ENCODE measurements at places on chromosomes 12 and 14.

DNA sequence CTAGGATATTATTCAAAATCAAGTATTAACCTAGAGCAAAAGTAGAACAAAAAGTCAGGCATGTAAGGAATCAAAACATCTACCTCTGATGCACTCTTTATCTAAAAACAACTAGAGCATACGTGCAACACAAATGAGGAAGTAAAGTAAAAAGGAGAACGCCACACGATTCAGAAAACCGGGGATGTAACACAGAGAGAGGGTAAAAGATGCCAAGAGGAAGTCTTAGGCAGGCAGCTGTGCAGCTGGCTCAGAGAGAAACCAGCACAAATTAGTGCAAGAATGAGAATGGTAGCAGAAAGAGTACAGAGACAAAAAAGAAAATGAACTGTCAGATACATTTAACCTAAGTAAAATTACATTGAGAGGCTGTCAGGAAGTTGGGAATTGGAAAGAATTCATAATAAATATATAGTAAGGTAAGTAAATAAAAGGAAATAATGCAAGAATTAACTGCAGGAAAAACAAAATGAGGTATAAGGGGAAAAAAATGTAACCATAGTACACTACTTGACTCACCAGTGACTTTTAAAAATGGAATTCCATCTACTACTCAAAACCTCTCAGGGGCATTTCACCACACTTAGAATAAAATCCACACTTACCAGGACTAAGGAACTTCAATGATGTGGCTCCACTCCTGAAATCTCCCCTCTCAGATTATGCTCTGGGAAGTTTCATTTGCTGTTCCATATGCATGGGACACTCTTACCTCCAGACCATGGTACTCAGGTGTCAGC lies 17.1 kb downstream of the BCAT1 start:
- no peak for DNase-seq

DNA sequence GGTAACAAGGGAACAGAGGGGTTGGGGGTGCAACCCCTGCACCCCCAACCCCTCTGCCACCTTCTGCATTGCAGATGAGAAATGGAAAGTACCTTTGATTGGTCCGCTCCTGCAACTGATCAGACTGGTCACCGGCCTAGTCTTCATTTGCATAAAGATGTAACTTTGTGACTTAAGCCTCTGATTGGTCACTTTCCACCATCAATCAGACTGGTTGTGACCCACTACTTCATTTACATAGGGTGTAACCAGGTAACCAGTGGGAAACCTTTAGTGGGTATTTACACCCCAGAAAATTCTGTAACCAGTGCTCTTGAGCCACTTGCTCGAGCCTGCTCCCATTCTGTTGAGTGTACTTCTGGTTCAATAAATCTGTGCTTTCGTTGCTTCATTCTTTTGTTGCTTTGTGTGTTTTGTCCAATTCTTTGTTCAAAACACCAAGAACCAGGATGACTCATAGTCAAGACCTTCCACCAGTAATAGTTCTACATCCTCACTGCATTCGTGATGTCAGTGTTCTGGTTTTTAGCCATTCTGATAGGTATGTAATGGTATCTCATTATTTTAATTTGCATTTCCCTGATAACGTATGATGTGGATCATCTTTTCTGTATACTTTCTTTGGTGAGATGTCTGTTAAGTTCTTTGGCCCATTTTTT lies 30.8 kb downstream of the LEMD3 start:
- DNase-seq: no peak

DNA sequence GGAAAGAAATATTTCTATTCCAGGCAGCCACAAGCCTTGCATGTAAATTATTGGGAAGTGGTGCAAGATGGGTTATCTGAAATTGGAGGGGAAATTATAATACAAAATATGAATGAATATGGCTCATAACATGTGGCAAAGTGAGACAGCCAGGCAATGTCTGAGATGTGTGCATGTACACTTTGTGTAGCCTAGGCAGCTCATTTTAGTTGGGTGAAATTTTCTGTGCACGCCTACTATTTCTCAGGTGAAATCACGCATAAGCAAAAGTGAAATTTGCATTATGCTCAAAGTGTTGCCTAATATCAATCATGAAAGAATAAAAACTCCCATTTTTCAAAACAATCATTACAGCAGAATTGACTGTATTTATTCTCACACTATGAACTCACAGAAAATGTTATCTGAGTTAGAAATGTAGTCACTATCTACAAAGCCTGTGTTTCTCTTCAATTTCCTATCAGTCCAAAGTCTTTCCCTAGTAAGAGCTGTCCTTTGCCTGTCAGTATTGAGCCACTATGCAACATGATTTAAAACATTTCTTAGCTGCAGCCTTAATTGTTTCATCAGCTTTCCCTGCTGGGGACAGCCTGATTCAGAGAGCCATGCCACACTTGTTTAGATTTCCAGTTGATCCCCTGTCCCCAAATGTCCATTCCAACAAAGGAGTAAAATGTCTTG lies 80.7 kb downstream of the EPS8 start:
- DNase-seq: no peak

- no peak for DNase-seq
Measured at GRCh38 chr12:6198985-6199530, 1.1 kb upstream of the CD9 start.

- peak; percentile 58 for DNase-seq
Measured at GRCh38 chr12:47820631-47821345, 1.1 kb upstream of the HDAC7 start.

DNA sequence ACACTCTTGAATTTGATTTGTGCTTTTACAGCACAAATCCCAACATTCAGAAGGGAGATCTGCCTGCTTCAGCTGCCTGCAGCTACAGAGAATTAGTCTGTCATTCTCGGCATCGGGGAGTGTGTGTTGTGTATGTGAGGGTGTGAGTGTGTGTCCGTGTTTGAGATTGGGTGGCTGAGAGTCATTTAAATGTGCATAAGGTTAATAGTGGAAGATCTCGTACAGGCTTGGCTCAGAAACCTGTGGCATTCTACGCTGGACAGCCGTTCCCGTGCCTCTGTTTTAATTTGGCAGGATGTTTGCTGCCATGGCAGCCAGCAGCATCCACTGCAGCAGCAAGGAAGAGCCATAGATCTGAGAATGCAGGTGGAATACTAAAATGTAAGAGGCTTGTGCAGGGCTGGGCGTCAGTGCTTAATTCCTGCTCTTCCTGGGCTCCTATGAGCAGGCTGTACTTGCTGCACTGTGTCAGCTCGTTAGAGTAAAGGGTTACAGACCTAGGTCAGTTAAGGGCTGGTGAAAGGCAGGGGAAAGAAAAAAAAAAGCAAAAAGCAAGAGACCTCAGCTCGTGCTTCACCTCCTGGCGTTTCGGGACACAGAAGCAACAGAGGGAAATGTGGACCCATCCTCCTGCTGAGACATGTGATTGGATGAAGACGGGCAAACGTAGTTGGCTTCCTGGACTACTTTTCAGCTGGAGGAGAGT lies 205.4 kb downstream of the NAV3 start:
- no peak for DNase-seq

GRCh38 chr14:21978999-21979314 lies 305.3 kb upstream of the OR4E1 start:
- no peak for DNase-seq

Data from left colon (tissue), 2 donors.